Fibroblast of upper back skin (primary cell): ENCODE measurements at places on chromosomes 11 and 22.

- DNase-seq: no peak
Observed at GRCh38 chr11:120611581-120611980, 100.0 kb downstream of the GRIK4 start.

DNA sequence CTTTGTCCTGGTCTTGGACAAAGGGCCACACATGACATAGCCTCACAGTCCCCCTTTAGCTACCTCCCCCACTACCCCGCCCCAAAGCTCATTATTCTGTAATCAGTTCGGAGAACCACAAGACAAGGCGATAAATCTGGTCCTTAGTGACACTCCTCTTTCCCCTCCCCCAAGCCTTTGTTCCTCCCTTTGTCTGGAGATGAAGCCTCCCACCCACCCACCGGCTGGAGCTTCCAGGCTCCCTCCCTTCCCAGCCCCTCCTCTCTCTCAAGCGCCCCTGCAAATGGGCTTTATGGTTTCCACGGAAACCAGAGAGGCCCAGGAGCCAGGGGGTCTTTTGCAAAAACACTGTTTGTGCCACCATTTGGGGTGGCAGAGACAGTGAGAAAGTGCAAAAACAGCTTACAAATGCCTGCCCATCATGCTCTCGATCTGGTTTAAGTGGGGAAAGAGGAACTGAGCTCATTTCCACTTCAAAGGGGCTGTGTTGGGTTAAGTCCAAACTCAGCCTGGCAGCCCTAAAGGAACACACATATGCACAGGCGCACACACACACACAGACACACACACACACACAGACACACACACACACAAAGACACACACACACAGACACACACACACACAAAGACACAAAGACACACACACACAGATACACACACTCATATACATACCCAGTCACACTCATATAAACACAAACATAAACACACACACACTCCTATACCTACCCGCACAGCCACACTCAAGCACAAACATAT lies 23.5 kb downstream of the APLNR start:
- peak; percentile 62 for DNase-seq

DNA sequence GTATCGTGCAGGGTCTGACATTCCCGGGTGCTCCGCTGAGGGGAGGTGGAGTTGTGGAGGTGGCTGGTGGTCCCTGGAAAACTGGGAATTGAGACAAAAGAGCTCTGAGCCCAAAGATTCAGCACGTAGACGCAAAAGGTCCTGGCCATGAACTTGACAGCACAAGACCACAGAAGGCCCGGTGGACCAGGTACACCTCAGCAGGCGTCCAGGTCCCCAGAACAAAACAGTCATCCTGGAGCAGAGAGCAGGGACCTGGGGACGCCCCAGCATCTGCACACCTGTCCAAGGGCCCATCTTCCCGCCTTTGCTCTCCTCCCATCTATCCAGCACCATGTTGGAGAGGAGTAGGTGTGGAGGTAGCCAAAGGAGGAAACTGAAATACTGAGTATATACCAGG lies 13.8 kb upstream of the MB start:
- DNase-seq: no peak

- DNase-seq: no peak
Observed at GRCh38 chr11:120199613-120200012, 11.2 kb upstream of the OAF start.

- no peak for DNase-seq
Observed at GRCh38 chr11:19982774-19983495, 177.3 kb downstream of the DBX1 start.

GRCh38 chr11:73184953-73185671 lies 33.0 kb upstream of the P2RY2 start:
- DNase-seq: peak; percentile 49

DNA sequence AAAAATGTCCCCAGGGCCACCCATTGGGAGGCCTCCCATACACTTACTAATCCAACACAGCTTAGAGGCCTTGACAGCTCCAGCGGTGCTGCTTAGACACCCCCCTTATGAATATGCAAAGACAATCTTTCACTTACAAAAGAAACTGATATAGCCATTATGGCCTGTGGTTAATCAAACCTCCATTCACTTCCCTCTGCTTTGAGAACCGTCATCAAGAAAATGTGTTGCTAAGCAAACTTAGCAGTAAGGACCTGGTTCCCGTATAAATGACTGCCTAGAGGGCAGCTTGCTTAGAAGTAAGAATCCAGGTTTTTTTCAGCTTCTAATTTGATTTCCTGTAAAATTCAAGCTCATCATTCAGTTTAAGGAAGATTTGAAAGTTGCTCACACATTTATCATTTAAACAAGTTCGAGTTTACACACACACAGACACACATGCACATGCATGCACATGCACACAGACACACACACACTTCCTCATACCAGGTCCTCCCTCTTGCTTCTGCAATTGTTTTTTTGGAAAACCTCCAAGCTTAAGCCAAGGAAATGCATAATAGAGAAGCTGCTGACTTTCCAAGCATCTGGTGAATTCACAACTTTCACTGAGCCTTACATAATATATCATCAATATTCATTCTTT lies 137.7 kb upstream of the BLID start:
- DNase-seq: peak; percentile 92

DNA sequence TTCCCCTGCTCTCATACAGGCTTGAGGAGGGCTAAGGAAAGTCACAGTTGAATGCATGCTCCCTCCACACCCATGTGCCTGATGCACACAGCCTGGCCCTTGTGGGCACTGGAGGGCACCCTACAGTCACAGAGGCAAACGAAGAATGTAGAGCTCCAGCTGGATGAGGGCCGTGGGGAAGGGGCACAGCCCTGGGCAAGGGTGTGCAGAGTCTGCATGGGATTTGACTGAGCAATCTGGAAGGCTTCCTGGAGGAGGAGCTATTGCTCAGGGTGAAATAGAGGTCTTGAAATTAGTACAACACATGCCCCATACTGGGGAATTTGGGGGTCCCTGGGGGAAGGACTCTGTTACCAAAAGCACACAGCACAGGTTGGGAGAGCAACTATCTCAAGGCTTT lies 64.0 kb downstream of the KCNQ1 start:
- no peak for DNase-seq
